K562 (cell line): ENCODE measurements at places on chromosomes 11 and 22. TPM values are rescaled to one million over a fixed set of nuclear protein-coding genes. Genes with fewer than 3 reads are reported as not detected.
A peak's percentile ranks its signal among the peaks of the same experiment; 100 is the strongest.

GRCh38 chr22:43446037-43446803 is 34.4 kb downstream of the MPPED1 start:
- no peak overlapping the region for H3K4me3 ChIP-seq
- no peak for DNase-seq
- no peaks in the 10 kb centered on the region for H3K4me1 ChIP-seq
- H3K27me3 ChIP-seq, result no peaks in the 10 kb centered on the region; the same call in 1 of the 2 replicates
- no peaks in the 10 kb centered on the region for H3K36me3 ChIP-seq

- no peak for DNase-seq
- no peak overlapping the region for H3K27ac ChIP-seq
- no peak overlapping the region for H3K4me3 ChIP-seq
- H3K4me1 ChIP-seq, result peaks cover 5% of the 10 kb centered on the region; the same call in 1 of the 2 replicates
- peaks cover 41% of the 10 kb centered on the region; the same call in 2 of the 3 replicates for H3K36me3 ChIP-seq
- H3K27me3 ChIP-seq, result no peaks in the 10 kb centered on the region
Measured at GRCh38 chr11:43377389-43377788, 18.7 kb downstream of the TTC17 start.

GRCh38 chr22:33464698-33465097 is 406.5 kb upstream of the SYN3 start:
- H3K27ac ChIP-seq, result no peak overlapping the region
- H3K4me1 ChIP-seq, result no peaks in the 10 kb centered on the region
- DNase-seq, result no peak
- no peaks in the 10 kb centered on the region for H3K36me3 ChIP-seq

- H3K27ac ChIP-seq, result no peak overlapping the region
- peaks cover 5% of the 10 kb centered on the region; the same call in 2 of the 3 replicates for H3K36me3 ChIP-seq
- no peaks in the 10 kb centered on the region for H3K4me1 ChIP-seq
- no peak overlapping the region for H3K4me3 ChIP-seq
- peak; percentile 34 for DNase-seq
Measured at GRCh38 chr11:126411971-126412381, 56.5 kb downstream of the ST3GAL4 start.

Gene OR51S1
- total RNA-seq, result not detected in 2 replicates

GRCh38 chr22:42326801-42327200 is 56.3 kb upstream of the TCF20 start:
- no peaks in the 10 kb centered on the region for H3K4me1 ChIP-seq
- no peak for DNase-seq
- H3K27ac ChIP-seq, result no peak overlapping the region
- H3K36me3 ChIP-seq, result no peaks in the 10 kb centered on the region

Gene CNTF
- 3.1 and 3.2 TPM in 2 replicates for total RNA-seq

Gene UEVLD
- total RNA-seq, result 7.2 and 8.4 TPM in 2 replicates

- no peaks in the 10 kb centered on the region for H3K36me3 ChIP-seq
- no peaks in the 10 kb centered on the region for H3K4me1 ChIP-seq
- H3K27me3 ChIP-seq, result no peaks in the 10 kb centered on the region
- no peak for DNase-seq
Measured at GRCh38 chr11:14330881-14331280, 28.1 kb downstream of the RRAS2 start.

DNA sequence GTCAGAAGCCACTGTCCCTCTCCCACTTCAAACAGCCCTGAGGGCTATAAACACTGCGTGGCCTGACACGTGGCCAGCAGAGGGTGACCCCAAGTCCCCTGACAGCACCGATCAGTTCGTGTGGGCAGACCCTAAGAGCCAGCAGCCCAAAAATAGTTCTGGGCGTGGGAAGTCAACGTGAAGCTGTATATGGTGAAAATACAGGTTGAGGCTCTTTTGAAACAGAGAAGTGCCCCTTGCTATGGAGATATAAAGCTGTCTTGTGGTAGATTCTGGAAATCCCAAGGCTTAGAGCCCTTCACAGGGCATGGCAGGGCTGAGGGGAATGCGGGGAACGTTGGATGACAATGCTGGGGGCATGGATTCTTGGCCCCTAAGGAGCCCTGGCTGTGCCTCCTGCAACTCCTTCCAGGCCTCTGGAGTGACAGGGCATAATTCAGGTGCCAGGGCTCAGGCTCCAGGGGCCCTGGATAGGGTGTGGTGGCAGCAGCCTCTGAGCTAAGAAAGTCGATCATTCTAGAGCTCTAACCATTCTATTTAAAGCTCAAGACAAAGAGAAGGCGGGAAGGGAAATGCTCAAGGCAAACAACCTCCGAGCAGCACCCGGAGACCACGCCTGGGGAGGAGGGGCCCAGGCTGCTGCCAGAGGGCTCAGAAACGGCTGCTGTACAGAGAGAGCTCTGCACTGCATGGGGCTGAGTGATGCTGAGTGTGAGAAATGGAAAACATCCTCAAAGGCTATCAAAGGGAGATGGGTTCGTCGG is 60.4 kb upstream of the CD5 start:
- no peak overlapping the region for H3K27ac ChIP-seq
- H3K36me3 ChIP-seq, result no peaks in the 10 kb centered on the region
- H3K4me3 ChIP-seq, result no peak overlapping the region
- peaks cover 37% of the 10 kb centered on the region for H3K27me3 ChIP-seq
- no peak for DNase-seq
